ENCODE measurements at places on chromosomes 7 and 10. TPM values are rescaled to one million over a fixed set of nuclear protein-coding genes. Genes with fewer than 3 reads are reported as not detected.

RTKN2 gene
- total RNA-seq, result not detected

SLC18A2 gene
- total RNA-seq, result not detected

DEPP1 gene
- total RNA-seq, result 150 TPM

AQP1 gene
- total RNA-seq, result 3.8 TPM
